CD4-positive, alpha-beta T cell treated with Interleukin-15 for 4 hours (primary cell): ENCODE measurements at places on chromosomes 3 and 15.

DNA sequence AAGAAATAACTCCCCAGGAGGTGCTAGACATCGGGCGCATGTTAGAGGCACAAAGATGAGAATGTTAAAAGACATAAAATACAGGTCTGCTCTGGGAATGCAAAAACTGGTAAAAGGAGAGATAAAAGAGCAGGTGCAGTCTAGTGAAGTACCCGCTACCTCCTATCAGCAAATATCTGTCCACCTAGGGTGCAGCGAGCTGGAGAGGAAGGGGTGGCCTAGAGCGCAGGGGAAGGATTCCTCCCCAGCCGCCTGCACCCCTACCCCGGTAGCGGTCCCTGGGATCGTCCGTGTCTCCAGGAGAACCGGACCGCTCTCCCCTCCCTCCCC is 237 bp upstream of the ZNF662 start:
- no peak for DNase-seq

DNA sequence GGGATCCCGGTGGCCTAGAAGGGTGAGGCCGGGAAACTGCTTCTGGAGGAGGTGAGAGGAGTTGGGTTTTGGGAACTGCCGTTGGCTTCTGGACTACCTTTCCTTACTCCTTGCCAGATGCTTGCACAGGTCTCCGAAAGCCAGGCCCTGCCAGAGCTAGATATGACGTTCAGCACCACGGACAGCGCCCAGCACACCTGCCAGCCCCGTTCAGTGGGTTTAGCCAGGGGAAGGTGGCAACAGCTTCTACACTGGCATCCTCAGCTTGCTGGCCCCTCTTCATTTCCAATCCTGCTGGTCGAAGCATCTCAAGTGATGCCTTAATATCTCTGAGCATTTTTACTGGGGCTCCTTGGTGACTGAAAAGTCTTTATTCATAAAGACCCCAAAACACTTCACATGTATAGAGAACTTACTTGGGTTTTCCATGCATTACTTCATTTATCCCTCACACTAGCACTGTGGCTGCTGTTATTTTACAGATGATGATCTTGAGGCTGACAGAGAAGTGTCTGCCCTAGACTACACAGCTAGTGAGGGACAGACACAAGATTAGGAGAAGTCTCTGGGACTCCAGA is 21.9 kb downstream of the HCN4 start:
- DNase-seq: peak; percentile 44

DNA sequence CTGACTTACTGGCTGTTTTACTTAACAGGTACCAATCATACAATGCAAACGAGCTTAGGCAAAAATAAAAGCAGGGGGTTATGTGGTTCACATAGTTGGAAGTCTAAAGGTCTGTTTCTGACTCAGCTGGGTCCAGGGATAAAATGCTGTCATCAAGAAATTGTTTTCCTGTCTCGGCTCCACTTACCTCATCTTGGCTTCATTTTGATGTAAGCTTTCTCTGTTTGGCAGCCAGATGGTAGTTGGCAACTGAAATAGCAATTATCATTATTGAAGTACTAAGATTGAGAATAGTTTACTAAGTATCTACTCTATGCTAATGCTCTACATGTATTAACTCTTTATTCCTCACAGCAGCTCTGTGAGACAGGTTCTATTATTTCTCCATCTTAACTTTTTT is 36.8 kb upstream of the CNTN3 start:
- DNase-seq: no peak

GRCh38 chr3:106862067-106862466 is 515.2 kb upstream of the CCDC54 start:
- DNase-seq: no peak

GRCh38 chr3:16452261-16452660 is 61.2 kb downstream of the RFTN1 start:
- DNase-seq: no peak

GRCh38 chr3:180447136-180447535 is 154.8 kb upstream of the TTC14 start:
- DNase-seq: no peak

DNA sequence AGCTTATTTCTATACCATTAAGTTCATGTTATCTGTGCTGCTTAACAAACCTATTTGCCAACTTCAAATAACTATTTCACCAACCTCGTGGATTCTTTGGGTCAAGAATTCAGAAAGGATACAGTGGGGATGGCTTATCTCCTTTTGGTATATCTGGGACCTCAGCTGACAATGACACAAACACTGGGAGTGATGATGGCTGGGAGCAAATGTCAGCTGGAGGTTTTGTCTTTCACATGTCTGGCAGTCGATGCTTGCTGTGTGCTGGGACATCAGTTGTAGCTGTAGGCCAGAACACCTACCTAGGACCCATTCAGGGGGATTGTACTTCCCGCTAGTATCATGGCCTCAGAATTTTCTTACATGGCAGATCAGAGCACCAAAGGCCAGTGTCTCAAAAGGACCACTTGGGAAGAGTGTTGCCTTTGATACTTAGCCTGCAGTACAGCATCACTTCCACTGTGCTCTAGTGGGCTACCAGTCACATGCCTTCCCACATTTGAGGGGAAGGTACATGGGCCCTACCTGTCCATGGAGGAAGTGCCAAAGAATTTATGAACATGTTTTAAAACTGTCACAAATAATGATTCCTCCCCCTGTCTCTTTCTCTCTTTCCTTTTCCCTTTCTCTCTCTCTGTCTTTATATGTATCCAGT is 23.7 kb upstream of the FAM98B start:
- DNase-seq: no peak

DNA sequence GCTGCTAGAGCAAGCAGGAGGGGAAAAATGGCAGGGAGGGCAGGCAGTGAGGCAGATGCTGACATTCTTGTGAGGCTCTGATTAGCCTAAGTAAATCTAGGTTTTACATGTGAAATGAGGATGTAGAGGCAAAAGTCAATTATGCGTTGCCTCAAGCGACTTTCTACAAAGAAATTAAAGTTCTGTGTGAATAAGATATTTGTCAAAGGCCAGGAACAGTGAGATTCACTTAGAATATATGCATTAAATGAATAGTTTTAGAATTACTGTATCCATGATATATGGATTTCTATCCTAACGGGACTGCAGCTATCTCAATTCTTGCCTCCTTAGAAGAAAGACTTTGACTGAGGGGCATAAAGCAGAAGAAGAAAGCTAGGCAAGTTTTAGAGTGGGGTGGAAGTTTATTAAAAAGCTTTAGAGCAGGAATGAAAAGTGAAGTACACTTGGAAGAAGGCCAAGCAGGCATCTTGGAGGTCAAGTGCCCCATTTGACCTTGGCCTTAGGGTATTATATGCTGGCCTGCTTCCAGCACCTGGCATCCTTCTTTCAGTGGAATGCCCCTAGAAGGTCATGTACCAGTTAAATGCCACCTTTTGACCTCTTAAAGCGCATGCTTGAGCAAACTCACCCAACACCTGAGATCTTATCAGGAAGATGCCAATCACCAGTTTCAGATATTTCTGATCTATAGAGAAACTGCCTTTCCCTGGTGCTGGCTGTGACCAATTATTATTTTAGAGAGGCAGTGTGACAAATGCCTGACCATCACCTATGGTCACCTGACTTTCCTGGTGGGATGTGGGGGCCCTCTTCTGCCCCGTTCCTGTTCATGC is 38.2 kb downstream of the OSTN start:
- no peak for DNase-seq

DNA sequence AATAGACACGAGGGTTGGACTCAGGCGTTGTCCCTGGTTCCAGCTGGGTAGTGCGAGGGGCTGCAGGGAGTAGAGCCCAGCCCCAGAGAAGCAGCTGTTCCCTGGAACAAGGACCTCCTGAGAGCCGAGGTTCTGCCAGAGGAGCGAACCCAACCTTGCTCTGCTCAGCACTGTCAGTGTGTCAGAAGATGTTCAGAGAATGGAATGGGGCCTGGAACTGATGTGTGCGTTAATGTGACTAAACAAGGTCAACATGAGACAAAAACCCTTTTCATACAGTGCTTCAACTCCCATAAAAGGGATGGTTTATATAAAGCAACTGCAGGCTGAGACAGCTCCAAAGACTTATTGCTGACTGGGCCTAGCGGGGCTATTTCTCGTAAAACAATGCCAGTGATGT is 35.5 kb upstream of the HACD2 start:
- DNase-seq: no peak

DNA sequence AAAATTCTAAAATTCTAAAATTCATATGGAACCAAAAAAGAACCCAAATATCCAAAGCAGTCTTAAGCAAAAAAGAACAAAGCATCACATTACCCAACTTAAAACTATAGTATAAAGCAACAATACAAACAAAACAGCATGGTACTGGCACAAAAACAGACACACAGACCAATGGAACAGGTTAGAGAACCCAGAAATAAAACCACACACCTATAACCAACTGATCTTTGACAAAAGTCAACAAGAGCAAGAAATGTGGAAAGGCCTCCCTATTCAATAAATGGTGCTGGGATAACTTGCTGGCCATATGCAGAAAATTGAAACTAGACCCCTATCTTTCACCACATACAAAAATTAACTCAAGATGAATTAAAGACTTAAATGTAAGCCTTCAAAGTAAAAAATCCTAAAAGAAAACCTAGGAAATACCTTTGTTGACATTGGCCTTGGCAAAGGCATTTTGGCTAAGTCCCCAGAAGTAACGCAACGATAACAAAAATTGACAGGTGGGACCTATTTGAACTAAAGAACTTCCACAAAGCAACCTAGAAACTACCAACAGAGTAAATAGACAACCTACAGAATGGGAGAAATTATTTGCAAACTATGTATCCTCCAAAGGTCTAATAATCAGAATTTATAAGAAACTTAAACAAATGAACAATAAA is 56.9 kb downstream of the TTBK2 start:
- DNase-seq: no peak

- no peak for DNase-seq
These were observed 92.2 kb upstream of the ANKRD28 start for GRCh38 chr3:15889936-15890335.

GRCh38 chr3:54604495-54604894 is 323.4 kb downstream of the LRTM1 start:
- DNase-seq: no peak

GRCh38 chr3:128623762-128624176 is 26.8 kb downstream of the RPN1 start:
- DNase-seq: no peak

GRCh38 chr15:43329217-43329959 is 985 bp downstream of the LCMT2 start:
- no peak for DNase-seq

DNA sequence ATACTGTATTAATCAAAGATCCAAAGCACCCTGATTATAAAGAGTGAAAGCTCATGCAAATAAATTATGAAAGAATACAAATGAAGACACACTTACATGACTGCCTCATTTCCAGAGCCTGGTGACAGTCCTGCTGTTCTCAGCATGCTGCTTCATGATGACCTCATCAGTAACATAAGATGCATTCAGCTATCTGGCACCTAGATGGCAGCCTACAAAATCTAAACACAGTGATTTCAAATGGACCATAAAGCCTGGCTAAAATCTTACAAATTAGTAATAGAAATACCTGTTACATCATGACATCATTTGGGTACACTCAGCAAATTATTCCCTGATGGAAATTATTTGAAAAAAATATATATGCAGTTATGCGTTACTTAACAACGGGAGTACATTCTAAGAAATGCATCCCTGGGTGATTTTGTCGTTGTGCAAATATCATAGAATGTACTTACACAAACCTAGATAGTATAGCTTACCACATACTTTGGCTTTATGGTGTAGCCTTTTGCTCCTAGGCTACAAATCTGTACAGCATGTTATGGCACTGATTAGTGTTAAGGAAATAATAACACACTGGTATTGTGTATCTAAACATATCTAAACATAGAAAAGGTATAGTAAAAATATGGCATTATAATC is 207.2 kb downstream of the EPHA3 start:
- no peak for DNase-seq

GRCh38 chr3:29775340-29775739 is 494.5 kb downstream of the RBMS3 start:
- DNase-seq: no peak

DNA sequence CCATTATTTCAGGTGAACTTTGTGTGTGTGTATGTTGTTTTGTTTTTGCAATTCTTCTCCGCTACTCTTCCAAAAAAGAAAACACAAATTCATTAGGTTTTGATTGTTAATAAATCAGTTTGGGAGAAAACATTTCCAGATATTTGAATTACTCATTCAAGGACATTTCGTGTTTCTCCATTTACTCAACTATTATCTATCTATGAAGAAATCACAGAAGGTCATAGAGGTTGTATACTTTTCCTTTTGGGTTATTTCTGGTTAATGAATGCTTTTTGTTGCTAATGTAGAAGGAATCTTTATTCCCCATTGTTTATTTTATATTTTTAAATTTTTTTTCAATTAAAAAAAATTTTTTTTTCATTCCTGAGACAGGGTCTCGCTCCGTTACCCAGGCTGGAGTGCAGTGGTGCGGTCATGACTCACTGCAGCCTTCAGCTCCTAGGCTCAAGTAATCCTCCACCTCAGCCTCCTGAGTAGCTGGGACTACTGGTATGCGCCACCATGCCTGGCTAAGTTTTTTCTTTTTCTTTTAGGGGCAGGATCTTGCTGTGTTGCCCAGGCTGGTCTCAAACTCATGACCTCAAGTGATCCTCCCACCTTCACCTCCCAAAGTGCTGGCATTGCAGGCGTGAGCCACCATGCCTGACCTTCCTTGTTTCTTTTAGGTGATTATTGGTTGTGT is 28.4 kb downstream of the IGF1R start:
- no peak for DNase-seq

DNA sequence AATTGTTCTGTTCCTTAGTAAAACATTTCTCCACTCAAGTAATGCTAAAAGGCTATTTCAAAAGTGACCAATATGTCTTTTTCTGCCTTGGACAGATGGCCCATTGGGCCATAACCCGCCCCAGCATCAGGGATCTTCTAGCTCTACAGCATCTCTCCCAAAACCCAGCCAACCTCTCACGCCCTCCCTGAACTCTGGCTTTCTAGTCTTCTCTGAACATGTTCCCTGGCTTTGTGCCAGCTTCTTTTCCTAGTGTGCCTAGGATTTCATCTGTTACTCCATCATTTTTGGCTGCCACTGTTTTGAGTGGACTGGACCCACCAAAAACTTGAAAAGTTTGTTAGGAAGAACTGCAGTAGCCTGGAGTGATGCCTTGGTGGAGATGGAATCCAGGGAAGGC is 30.7 kb downstream of the TRPM1 start:
- DNase-seq: no peak

- DNase-seq: no peak
These were observed 178.8 kb downstream of the PLCL2 start for GRCh38 chr3:17063596-17063995.

DNA sequence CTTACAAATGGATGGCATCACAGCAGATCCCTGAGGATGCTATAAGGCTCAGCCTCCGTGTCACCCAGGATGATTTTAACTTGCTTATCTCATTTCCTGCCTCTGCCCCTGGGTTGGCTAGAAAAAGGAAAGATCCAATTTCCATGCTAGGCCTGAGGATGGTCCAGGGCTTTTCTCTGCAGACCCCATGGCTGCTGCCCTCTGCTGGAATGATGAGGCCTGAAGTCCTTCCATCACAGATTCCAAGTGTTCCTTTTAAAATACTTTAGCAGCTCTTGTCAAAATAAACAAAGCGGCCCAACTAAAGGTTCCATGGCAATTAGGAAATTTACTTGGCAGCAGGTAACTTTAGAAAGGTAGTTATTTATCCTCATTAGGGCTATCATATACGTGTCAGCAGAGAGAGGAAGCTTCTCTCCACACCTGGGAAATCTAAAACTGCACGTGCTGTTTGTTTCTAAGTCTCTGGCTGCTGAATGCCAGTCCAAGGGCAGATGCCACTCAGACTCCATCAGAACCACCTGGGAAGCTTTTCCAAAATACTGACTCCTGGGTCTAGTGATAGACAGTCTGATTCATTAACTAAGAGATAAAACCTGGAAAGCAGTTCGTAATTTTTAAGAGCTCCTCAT is 401.9 kb upstream of the IL12A start:
- no peak for DNase-seq
